Breast epithelium (tissue), 4 donors: ENCODE measurements at places on chromosomes 13 and 19. TPM values are rescaled to one million over a fixed set of nuclear protein-coding genes. Genes with fewer than 3 reads are reported as not detected.

JSRP1 gene
- not detected for total RNA-seq

USPL1 gene
- total RNA-seq = 28.2 TPM

CCL25 gene
- total RNA-seq = not detected

BCAM gene
- total RNA-seq = 17.1 TPM

MEGF8 gene
- total RNA-seq = 15.5 TPM

NLRP7 gene
- total RNA-seq = not detected

RPS28 gene
- 789 TPM for total RNA-seq

JUNB gene
- 108 TPM for total RNA-seq

NAXD gene
- 34.8 TPM for total RNA-seq

DCLK1 gene
- 158 TPM for total RNA-seq

KLK2 gene
- 14.7 TPM for total RNA-seq

RNF17 gene
- total RNA-seq = not detected

GZMM gene
- 0.33 TPM for total RNA-seq
